ENCODE measurements at places on chromosomes 6 and 20.

DNA sequence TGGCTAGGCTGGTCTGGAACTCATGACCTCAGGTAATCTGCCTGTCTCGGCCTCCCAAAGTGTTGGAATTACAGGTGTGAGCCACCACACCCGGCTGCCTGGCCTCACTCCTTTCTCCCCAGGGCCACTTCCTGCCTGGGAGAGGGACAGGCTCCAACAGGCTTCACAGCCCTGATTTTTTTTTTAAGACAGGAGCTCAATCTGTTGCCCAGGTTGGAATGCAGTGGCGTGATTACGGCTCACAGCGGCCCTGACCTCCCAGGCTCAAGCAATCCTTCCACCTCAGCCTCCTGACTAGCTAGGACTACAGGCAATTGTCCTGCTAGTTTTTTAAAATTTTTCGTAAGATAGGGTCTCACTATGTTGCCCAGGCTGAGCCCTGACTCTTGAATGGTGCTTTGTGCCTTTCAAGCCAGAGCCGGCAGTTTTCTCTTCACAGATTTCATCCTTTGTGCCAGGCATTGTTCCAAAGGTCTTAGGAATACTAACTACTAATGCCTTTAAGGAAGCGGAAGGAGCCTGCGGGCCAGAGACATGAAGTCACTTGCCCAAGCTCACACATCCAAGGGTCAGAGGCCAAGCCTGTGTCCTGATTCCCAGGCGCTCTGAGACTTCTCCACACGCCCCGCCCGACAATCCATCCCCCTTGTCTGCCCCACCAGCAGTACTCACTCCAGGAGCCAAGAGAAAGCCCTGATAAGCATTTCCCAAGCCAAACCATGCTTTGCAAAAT is 19.2 kb downstream of the CAPN11 start:
- DNase-seq, result no peak

- DNase-seq, result no peak
These were observed 1.3 kb downstream of the TRIM26 start for GRCh38 chr6:30211899-30212298.

GRCh38 chr6:21871831-21872230 is 278.3 kb downstream of the SOX4 start:
- no peak for DNase-seq

DNA sequence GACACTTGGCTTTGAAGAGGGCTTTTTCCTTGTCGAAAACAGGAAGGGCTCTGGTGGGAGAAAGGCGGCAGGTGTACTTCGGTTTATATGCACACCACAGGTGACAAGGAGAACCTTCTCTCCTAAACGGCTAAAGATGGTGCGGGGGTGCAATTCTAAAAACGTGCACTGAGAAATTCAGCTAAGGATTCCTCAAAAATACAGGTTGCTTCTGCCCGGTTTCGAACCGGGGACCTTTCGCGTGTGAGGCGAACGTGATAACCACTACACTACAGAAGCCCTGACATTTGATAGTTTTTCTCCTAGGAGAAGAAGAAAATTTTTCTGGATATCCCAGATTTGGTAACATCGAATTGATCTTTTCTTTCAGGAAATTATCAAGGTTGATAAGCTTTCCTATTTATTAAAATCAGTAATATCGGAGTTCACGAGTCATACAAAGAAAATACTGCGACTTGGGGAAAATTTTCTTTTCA is 32.0 kb downstream of the POM121L2 start:
- DNase-seq, result no peak

DNA sequence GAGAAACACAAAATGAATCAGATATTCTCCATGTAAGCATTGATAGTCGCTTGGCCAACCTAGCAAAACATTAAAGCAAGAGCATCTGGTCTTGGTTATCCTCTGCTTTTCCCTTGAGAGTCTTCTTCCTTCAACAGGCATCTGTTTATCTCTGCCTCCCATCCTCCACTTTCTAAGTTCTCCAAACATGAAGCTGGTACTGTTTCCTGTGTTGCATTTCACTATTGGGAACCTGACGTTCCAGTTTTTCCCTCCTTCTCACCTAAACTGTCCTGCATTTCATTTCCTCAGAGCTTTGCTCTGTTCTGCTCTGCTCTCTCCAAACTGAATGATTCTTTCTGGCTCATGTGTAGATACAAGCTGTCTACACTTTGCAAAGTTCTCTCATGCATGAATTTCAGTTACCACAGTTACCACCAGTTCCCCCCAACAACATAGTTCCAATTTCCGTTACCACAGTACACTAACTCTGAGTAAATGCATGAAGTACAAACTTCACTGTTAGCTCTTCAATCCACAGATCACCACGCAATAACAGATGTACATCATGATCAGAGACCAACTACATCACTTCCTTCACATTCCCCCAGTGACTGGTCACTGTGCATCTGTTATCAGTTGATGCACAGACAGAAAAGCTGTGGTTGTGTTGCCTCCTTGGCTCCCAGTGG is 86.7 kb upstream of the F13A1 start:
- DNase-seq, result no peak

- DNase-seq, result no peak
These were observed 120.5 kb downstream of the KIF13A start for GRCh38 chr6:17866876-17867444.

GRCh38 chr20:19327401-19327800 is 115.0 kb downstream of the SLC24A3 start:
- DNase-seq, result no peak

- DNase-seq, result no peak
These were observed 51.4 kb downstream of the ERMARD start for GRCh38 chr6:169802790-169803189.

DNA sequence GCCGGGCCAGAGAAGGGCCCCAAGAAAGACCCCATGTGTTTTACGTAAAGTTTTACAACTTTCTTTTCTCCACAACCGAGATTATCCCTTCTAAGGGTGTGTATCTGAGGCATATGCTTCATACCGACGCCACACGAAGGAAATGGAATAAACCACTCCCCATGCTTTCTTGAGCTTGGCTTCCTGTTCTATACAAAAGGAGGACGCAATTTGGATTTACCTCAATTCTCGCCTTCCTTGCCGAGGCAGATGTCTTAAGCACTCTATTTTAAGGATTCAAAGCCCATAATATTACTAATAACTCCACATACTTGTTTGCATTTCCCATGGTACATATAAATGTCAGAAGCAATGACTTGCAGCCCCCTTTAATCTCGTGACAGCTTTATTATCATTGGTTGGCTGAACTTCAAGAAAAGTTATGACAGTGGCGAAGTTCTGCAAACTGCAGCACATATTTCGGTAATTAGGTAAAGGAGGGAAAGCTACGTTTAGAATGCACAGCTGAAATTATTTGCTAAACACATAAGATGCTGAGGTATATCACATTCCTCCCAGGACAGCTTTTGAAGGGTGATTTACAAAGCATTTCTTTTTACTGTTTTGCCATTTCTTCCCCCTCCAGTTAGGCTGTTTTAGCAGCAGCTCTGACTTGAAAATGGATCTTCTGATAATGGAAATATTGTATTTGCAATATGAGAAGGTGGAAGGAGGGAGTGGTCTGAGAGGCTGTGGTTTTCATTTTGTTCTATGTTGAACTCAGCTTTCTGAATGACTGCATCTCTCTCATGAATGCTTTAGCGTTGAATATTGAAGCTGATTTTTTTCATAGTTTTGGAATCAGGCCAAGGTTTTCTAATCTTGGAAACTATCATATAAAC is 330.5 kb downstream of the EPHA7 start:
- no peak for DNase-seq

GRCh38 chr20:5977223-5977622 is 26.8 kb downstream of the MCM8 start:
- DNase-seq, result no peak

- no peak for DNase-seq
These were observed 41.9 kb downstream of the TRAM2 start for GRCh38 chr6:52534966-52535390.

DNA sequence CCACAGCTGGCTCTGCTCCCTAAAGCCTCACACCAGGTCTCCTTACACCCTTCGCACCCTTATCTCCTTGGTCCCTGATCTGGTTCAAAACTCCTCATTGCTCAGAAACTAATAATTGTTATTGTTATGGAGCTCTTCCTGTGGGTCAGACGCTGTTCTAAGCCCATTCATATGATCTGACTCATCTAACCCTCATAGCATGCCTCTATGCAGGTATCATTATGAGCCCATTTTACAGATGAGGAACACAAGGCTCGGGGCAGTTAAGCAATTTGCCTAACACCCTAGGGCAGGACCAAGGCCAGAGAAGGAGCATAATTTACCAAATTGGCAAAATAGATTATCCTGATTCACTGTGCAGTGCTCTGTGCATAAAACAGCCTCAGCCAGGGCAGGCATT is 51.8 kb upstream of the CCDC167 start:
- DNase-seq, result no peak

- DNase-seq, result no peak
These were observed 3.2 kb downstream of the GNAS start for GRCh38 chr20:58855506-58856389.

- DNase-seq, result no peak
These were observed 59.9 kb downstream of the HTR1B start for GRCh38 chr6:77403424-77403823.

DNA sequence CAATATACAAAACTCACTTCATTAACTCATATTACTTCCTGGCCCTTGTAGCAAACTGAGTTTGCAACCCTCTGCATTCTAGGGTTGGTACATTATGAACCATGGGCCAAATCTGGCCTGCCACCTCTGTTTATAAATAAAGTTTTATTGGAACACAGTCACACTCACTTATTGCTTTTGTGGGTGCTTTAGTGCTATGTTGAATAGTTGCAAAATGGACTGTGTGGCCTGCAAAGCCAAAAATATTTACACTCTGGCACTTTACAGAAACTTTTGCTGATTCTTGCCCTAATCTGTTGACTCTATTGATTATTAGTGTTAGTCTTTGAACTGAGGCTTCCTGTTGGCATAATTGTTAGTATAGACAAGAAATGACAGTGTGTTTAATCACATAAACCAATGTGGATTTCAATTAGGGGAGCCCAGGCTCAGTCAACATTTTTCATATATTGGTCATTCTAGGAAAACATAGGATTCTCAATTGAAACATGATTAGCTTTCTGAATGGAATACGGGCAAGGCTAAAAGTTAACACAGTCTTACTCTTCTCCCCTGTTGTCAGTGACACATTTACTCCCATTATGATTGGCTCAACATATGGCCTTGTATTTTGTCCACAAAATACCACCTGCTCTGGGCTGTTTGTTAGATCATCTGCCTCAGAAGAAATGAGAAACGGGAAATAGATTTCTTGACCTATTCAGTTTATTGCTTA is 241.9 kb upstream of the ZFP64 start:
- DNase-seq, result no peak

DNA sequence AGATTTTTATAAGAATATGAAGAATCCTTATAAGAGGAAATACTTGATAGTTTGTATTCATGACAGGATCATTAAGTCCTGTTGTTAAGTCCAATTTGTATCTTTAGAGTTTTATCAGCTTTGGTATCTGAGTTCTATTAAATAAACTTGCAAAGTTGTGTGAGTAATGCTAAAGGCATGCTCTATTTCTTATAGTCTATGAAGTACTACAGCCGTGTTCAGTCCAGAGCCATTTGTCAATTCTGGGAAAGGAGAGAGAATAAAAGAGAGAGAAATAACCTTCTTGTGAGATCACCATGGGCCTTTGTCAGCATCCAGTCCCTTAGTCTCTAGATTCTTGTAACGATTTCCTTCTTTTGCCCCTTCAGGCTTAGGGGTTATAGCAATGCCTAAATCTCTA is 181.2 kb upstream of the POU3F2 start:
- DNase-seq, result no peak

DNA sequence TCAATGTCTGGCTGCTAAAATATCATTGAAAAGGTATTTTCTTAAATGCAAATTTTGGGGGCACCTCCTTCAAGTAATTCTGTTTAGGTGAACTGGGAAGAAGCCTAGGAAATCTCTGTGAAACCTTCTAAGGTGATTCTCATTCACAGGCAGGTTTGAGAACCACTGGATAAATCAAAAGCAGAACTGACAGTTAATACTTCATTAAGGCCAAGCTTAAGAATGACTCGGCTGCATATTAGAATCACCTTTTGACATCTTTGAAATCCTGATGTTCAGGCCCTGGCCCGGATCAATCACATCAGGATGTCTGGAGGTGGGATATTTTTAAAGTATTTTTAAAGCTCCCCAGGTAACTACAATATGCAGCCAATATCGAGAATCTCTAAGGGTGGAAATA is 50.6 kb downstream of the FKBP1C start:
- DNase-seq, result no peak

DNA sequence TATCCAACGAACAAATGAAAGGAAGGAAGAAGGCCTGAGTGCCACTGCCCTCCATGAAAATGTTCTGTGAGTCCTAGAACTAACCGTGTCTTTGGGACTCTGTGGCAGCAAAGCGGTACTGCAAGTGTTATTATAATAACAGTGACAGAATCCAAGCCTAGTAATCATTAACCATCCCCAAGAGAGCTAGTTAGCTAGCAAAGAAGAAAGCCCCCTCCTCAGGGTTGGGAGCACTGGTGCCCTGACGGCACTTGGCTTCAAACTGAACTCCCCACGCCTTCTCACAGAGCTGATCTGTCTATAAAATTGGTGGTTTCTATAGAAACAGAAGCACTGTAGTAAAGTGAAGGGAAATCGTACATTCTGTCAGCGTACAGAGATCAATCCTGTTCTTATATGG is 239.8 kb downstream of the PTPRT start:
- no peak for DNase-seq

DNA sequence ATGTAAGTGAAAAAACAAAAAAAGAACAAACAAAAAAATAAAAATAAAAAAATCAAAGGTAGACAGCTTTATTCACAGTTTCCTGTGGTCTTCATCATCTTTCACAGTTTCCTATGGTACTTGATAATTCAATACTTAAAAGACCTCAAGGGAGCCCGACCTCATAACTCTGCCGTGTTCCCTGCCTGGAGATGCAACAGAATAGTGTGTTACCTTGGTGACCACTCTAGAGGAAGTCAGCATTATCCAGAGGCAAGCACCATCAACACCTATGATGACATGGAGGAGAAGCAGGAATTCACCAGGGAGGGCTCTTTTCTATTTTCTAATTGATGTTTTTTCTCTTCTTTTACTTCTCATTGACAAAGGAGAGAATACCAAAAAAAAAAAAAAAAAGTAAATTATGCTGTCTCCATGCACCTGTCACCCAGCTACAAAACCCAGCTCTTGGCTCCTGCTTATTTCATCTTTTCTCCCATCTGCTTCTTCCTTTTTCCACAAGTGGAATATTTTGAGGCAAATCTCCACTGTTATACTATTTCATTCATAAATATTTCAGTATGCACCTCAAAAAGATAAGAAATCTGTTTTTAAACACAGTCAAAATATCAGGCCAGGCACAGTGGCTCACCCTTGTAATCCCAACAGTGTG is 95.8 kb upstream of the STXBP5 start:
- DNase-seq, result no peak

DNA sequence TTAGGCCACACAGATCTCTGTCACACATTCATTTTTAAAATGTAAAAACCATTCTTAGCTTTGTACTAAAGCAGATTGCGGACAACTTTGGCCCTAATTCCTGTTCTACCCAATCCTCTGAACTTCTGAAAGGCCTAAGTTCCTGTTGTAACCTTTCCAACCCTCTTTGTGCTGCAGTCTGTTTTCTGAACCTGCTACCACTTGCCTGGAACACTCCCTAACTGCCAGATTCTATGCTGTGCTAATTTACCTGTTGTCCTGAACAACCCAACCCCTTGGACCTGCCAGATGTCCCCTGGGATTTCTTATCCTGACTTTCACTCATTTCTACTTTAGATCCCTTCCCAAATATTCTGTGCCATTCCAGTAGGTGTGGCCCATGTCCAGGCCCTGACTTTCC is 398.7 kb downstream of the ZFAND3 start:
- DNase-seq, result no peak
